Inflammatory macrophage treated with lipopolysaccharide for 4 hours (primary cell): ENCODE measurements at places on chromosomes 16 and 17.

DNA sequence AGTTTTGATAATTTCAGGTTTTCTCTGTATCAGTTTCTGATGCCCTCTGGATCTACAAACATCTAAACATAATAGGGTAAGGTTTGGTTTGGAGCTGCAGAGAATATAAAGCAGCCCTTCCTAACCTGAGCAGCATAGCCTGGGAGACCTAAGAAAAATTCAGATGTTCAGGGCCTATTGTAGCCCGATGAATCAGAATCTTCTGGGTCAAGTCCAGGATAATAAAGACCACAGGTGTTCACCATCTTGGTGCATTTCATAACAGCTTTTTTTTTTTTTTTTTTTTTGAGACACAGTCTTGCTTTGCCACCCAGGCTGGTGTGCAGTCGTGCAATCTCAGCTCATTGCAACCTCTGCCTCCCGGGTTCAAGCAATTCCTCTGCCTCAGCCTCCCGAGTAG, 19.7 kb upstream of the ARHGAP17 start:
- DNase-seq: no peak

- no peak for DNase-seq
Measured at GRCh38 chr16:87086575-87086974, 230.6 kb downstream of the C16orf95 start.

DNA sequence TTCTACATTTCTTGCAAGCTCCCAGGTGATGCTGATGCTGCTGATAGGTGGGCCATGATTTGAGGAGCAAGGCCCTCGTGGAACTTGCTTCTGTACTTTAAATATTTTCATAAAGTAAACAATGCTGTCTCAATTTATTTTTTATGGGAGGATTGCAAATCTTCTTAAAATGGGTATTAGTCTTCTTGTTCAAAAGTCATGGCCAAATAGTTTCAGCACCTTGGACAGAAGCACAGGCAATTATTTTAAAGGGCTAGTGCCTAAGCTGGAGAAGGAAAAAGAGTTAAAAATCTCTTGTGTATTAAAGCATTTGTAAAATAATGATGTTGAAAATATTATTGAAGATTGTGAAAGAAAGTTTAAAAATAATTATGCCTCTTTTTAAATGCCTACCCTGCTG, 50.5 kb downstream of the GPR139 start:
- no peak for DNase-seq

GRCh38 chr16:16021020-16021419, 71.6 kb downstream of the ABCC1 start:
- no peak for DNase-seq

- no peak for DNase-seq
Measured at GRCh38 chr17:72502371-72503341, 381.8 kb downstream of the SOX9 start.

- DNase-seq: no peak
Measured at GRCh38 chr16:554640-555365, 5.4 kb upstream of the PRR35 start.

DNA sequence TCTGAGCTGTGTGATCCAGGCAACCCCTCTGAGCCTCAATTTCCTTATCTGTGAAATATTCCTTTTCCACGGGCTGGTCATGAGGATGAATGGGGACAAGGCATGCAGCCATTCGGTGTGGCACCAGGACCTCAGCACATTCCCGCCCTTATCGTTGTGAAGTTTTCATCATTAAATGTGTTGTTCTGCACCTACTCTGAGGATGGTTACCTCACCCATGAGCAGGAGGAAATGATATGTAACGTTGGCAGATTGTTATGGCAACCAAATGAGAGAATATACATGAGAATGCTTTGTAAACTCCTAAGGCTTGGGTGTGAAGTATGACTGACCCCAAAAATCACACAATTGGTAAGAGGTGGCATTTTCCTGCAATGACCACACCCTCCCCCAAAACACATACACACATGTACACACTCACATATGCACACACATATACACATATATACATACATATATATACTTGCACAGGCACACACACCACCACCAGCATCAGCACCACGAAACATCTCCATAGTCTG, 39.5 kb downstream of the SMARCE1 start:
- peak; percentile 34 for DNase-seq

GRCh38 chr16:56885446-56886162, 20.6 kb downstream of the SLC12A3 start:
- DNase-seq: no peak

DNA sequence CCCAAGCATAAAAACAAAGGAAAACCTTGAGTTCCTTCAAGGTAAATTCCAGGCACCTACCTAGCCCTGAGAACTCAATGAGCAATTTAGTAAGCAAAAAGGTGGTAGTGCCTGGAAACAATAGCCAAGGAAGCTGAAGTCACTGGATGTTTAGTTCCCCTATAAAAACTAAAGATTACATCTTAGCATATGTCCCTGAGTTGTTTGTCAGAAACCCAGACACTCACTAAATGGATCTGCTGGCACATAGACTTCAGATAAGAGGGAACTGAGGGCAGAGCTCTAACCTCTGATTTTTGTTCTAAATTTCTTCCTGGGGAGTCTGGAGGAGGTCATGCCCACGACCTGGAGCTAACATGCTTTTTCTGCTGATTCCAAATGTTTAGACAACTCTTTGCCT, 532.8 kb upstream of the SALL1 start:
- DNase-seq: no peak

- DNase-seq: no peak
Measured at GRCh38 chr16:76194616-76195015, 82.6 kb upstream of the CNTNAP4 start.

GRCh38 chr16:88340755-88341150, 42.0 kb upstream of the ZNF469 start:
- no peak for DNase-seq

- no peak for DNase-seq
Measured at GRCh38 chr17:1412185-1413110, 12.4 kb upstream of the YWHAE start.

DNA sequence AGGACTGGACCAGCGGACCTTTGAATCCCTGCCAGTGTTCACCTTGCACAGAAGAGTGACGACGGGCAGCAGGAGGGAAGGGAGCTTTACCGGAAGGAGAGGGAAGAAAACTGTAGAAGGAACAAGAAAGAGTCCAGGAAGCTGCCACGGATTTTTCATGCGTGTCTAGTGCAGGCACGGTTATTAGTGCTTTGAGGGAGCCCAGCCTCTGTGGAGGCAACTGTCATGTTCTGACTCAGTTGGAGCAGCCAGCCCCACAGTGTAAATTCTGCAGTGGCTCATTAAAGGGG, 6.5 kb upstream of the HOXB13 start:
- no peak for DNase-seq

GRCh38 chr16:84270071-84270470, 24.6 kb upstream of the WFDC1 start:
- DNase-seq: no peak

DNA sequence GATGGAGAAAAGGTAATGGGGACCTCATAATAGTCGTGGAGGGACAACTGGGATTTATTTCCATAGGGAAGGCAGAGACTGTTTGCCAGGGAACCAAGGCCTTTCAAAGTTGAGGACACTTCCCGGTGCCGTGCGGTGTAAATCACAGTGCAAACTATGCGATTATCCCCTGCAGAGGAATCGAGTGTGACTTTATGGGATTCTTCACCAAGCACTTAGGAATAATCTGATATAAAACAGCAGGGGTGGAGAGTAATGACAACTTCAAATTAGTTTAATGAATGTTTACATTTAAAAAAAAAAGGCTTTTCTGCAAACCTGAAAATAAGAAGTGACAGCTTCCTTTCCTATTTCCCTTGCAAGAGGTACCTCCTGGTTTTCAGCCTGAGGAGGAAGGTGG, 538.2 kb downstream of the MAF start:
- DNase-seq: no peak

DNA sequence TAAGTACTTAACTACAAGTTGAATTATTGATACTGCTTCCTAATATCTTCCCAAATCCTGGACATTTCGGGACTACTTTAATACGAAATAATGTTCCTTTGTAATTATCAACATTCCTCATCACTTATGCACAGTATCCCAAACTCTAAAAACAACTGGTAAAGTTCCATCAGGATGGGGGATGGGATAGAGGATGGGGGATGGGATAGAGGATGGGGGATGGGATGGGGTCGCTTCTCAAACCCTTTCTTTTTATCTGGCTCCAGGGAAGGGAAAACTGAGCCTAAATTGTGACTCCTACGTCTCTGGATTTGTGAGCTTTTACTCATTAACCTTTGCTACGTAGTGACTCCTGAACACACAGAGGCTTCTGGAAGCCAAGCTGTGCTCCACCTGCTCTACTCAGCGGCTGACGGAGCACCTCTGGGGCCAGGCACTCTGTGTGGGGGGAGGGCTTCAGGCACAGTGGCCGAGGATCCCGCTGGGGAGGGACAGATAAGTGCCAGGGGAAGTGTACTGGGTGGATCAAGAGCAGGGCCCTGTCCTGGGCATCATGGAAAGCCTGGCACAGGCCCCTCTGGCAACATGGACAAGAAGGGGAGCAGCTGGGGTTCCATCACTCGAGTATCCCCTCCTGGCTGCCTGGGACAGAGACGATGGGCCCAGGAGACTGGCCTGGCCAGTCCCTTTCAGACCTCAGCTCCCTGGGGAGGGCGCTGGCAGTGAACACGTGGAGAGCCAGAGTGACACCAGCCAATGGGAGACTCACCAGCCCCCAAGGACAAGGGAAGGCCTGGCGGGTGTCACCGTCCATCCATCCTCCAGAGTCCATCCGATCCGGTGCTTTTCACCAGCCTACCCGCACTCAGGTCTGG, 56.2 kb downstream of the PGS1 start:
- no peak for DNase-seq
